ENCODE measurements at places on chromosomes 2 and 18. TPM values are rescaled to one million over a fixed set of nuclear protein-coding genes. Genes with fewer than 3 reads are reported as not detected.

GRCh38 chr2:187302586-187302985 is 145.5 kb downstream of the CALCRL start:
- H3K4me3 ChIP-seq: no peak overlapping the region
- no peaks in the 10 kb centered on the region for H3K36me3 ChIP-seq
- peak; percentile 70 for DNase-seq
- H3K27ac ChIP-seq: no peak overlapping the region

DNA sequence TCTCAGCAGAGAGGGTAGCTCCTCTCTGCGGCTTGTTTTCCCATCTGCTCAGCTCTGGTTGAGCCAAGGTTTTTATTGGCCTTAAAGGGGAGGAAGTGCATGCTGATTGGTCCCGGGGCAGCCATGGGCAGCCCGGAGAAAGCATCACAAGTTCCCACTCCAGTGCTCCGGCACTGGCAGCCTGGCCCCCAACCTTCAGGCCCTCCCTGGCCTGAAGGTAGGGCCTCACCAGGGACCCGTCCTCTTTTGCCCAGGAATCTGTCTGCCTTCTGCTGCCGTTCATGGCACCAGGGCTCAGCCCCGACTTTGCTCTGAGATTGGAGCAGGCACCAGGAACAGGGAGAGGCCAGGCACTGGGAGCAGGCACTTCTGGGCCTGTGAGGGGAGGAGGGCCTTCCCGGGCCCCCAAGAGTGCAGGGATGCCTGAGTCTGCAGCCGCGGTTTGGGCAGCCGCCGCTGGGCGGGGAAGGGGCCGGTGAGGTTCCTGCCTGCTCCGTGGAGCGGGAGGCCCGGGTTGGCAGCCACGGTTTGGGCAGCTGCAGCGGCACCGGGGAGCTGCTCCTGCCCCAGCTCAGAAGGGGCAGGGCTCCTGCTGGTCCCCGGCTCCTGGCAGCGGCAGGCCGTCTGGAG is 17.5 kb upstream of the ILKAP start:
- H3K36me3 ChIP-seq: no peaks in the 10 kb centered on the region
- no peak overlapping the region for H3K4me3 ChIP-seq
- DNase-seq: no peak
- no peak overlapping the region for H3K27ac ChIP-seq

- no peak overlapping the region for H3K4me3 ChIP-seq
- no peaks in the 10 kb centered on the region for H3K27me3 ChIP-seq
- H3K36me3 ChIP-seq: no peaks in the 10 kb centered on the region
- H3K4me1 ChIP-seq: peaks cover 10% of the 10 kb centered on the region
These were observed 9.0 kb upstream of the EFR3B start for GRCh38 chr2:25032901-25033300.

- H3K27me3 ChIP-seq: peaks cover 13% of the 10 kb centered on the region
- no peak overlapping the region for H3K27ac ChIP-seq
- no peaks in the 10 kb centered on the region for H3K36me3 ChIP-seq
- no peaks in the 10 kb centered on the region for H3K4me1 ChIP-seq
These were observed 163.6 kb upstream of the ZNF516 start for GRCh38 chr18:76658627-76659026.

GRCh38 chr2:68769586-68770270 is 35.1 kb downstream of the ARHGAP25 start:
- peaks cover 23% of the 10 kb centered on the region for H3K4me1 ChIP-seq
- H3K27ac ChIP-seq: no peak overlapping the region
- DNase-seq: no peak
- H3K27me3 ChIP-seq: no peaks in the 10 kb centered on the region

The APLF gene
- 5.9 TPM for total RNA-seq

The ADRA2B gene
- 61.8 TPM for total RNA-seq

The RPE gene
- 57.4 TPM for total RNA-seq

The EPHA4 gene
- total RNA-seq: 70.2 TPM

The TRMT61B gene
- 9.3 TPM for total RNA-seq

All from cardiac muscle cell (in vitro differentiated cells and primary cell).